NCI-H1694 (cell line): ENCODE measurements at places on chromosomes 12 and 14.

DNA sequence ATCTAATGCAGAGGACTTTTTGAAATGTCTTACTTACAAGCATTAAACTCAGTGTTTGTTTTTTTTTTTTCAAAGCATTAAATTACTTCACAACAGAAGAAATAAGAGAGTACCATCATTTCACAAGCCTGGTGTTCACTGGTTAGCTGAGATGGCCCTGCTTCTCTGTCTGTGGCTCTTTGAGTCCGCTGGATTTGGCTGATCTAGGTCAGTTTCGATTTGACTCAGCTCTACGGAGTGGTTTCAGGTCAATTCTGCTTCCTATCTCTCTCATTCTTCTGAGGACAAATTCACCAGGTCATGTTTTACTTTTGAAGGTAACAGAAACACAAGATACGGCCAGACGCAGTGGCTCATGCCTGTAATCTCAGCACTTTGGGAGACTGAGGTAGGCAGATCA lies 1066.1 kb downstream of the FLRT2 start:
- DNase-seq, result no peak

DNA sequence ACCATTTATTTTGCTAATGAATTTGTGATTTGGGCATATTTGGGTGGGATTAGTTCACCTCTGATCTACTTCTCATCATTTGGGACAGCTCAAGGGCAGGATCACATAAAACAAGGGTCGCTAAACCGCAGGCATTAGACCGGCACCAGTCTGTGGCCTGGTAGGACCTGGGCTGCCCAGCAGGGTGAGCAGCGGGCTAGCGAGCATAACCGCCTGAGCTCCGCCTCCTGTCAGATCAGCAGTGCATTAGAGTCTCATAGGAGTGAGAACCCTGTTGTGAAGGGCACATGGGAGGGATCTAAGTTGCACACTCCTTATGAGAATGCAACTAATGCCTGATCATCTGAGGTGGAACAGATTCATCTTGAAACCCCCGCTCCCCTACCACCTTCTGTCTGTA lies 785.3 kb downstream of the TRHDE start:
- no peak for DNase-seq

GRCh38 chr12:44649693-44650092 lies 226.4 kb downstream of the NELL2 start:
- no peak for DNase-seq

DNA sequence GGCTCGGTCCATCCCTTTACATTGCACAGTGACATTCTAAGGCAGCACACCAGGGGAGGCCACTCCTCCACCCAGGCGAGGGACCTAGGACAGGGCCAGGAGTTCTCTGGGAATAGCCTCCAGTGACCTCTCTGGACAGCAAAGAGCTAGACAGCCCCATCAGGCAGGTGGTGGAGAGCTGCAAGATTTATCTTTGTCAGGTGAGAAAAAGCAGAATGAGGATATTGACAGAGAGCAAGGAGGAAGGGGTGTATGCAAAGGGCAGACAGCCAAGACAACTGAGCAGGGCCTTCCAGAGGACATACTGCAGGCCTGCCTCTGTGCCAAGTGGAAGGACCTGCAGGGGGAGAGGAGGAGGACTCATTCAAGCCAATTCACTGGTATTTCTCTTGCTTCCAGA lies 112.4 kb upstream of the MAX start:
- DNase-seq, result no peak

- DNase-seq, result no peak
Observed at GRCh38 chr12:3142386-3142785, 65.2 kb downstream of the TSPAN9 start.

DNA sequence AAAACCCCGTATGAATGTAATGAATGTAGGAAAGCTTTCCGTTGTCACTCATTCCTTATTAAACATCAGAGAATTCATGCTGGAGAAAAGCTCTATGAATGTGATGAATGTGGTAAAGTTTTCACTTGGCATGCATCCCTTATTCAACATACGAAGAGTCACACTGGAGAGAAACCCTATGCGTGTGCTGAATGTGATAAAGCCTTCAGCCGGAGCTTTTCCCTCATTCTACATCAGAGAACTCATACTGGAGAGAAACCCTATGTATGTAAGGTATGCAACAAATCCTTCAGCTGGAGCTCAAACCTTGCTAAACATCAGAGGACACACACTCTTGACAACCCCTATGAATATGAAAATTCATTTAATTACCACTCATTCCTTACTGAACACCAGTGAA lies 23.8 kb downstream of the ZNF891 start:
- DNase-seq, result no peak

DNA sequence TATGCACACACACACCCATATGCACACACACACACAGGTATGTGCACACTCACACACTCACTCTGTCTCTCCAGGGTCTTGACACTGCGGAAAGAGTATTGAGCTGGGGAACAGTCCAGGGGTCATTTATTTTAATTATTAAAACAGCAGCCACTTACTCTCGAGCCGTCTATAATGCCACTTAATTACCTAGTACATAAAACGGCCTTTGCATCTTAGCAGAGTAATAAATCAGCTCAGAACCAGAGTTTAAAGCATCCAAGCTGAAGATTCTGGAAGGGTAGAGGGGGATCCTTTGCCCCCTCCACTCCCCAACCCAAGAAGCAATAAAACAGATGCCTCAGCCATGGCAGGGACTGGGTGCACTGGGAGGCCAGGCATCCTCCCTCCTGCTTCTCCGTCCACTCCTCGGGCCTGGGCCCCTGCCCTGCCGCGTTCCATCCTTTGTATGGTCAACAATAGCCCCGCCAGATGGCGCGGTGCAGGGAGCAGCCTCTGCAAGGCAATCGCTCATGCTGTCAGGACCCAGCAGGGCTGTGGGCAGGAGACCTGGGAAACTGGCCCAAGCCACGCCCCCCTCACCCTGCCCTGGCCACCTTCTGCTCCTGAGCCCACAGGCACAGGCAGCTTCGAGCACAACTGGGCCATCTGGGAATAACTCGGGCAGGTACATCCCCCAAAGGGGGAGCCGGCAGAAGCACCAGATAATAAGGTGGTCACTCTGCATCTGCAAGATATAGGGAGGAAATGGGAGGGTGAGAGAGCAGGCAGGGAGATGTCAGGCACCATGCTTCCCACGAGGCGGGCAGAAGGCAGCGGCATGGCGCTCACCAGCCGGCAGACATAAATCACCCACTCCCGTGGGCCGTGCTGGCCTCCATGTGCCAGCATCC lies 40.9 kb downstream of the CCDC85C start:
- no peak for DNase-seq

DNA sequence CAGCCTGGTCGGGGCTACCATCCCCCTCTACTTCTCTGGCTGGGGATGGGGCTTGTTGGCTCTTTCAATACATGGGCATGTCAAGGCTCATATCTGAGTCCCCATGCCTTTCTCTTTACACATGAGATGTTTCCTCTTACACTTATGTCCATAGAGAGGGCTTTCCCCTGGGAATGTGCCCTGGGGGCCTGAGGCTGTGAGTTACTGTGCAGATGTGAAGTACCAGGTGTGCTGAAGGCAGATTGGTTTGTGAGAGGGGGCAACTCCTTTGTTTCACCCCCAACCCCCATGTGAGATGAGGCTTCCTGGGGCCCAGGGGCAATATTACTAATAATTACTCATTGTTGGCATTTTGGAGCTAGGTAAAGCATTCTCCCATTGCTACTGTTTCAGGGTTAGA lies 32.8 kb downstream of the NRXN3 start:
- peak; percentile 27 for DNase-seq

DNA sequence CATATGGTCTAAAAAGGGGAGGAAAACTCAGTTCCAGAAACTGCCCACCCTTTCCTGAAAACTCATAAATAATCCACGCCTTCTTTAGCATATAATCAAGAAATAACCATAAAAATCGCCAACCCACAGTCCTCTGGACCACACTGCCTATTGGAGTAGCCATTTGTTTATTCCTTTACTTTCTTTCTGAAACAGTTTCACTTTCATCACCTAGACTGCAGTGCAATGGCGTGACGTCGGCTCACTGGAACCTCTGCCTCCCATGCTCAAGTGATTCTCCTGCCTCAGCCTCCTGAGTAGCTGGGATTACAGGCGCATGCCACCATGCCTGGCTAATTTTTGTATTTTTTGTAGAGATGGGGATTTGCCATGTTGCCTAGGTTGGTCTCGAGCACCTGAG lies 44.2 kb downstream of the CLMN start:
- no peak for DNase-seq

DNA sequence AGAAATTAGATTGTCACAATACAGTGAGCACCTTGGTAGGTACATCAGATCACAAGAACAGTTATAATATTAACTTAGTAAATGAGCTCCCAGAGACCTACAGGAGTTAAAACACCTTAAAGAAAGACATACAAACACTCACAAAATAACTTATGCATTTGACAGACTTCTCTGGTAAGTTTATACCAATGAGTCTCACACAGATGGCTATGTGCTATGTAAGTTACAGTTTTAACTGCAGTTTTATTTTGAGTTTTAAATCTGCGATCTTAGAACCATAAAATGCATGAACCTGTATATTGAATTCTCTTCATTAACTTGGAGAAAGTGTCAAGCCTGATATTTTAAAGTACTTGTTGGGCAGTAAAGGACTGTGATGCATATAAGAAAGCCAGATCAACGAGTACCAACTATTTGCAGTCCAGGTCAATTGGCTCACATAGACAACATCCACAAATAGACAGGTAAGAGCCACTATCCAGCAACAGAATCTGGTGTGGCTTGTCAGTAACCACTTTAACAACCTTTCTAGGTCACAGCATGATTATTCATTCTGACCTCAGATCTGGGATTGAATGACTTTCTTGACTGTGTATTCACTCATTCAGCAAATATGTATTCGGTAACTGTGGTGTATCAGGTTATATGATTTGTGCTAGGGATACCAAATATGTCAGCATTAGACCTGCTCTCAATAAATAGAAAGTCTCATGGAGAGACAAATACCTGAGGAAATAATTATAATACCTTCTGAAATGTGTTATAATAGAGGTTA lies 856.6 kb upstream of the MGAT4C start:
- DNase-seq, result no peak

- DNase-seq, result no peak
Observed at GRCh38 chr12:6771509-6772330, 600 bp upstream of the LAG3 start.

DNA sequence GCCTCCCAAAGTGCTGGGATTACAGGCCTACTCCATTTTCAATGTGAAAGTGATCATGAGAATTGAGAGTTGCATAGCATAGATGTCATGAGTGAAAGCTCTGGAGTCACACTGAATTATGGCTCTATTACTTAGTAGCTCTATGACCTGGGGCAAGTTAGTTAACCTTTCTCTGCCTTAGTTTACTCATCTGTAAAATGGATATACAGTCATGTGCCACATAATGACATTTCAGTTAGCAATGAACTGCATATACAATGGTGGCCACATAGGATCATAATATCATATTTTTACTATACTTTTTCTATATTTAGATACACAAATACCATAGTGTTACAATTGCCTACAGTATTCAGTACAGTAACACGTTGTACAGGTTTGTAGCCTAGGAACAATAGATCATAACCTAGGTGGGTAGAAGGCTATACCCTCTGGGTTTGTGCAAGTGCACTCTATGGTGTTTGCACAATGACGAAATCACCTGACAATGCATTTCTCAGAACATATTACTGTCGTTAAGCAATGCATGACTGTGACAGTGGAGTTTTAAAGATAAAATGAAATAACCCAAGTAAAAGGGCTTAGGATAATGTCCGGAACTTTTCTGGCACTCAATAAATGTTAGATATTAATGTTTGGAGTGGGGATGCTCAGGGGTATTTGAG lies 53.1 kb downstream of the ZFYVE26 start:
- no peak for DNase-seq

GRCh38 chr12:91188778-91189177 lies 6.2 kb upstream of the DCN start:
- no peak for DNase-seq

DNA sequence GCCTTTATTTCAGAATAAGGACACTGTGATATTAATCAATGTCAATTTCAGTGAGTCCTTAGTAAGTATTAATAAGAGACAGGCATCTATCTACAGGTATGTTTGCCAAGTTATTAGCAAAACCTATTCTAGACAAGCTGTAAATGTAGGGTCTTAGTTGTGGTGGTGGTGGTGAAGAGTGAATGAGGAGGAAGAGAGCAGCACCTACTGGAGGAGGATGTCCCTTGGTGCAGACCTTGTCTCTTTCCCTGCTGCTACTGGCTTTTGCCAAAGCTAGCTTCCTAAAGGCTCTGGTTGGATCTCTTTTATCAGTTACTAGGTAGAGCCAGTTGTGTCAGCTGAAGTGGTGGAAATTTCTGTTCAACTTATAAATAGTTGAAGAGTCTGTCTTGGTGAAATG lies 304.8 kb upstream of the ATP2B1 start:
- DNase-seq, result no peak

GRCh38 chr12:2080604-2081003 lies 27.8 kb downstream of the CACNA1C start:
- no peak for DNase-seq

GRCh38 chr12:47835831-47836155 lies 16.1 kb upstream of the HDAC7 start:
- DNase-seq, result no peak
